ENCODE measurements at places on chromosomes 2 and 18. TPM values are rescaled to one million over a fixed set of nuclear protein-coding genes. Genes with fewer than 3 reads are reported as not detected.

The HTRA2 gene
- 25.8 TPM for total RNA-seq

- H3K4me3 ChIP-seq = no peak overlapping the region
- no peaks in the 10 kb centered on the region for H3K36me3 ChIP-seq
- H3K4me1 ChIP-seq = no peaks in the 10 kb centered on the region
- DNase-seq = no peak
- no peaks in the 10 kb centered on the region for H3K27me3 ChIP-seq
Observed at GRCh38 chr2:6082625-6083018, 390.4 kb downstream of the SOX11 start.

DNA sequence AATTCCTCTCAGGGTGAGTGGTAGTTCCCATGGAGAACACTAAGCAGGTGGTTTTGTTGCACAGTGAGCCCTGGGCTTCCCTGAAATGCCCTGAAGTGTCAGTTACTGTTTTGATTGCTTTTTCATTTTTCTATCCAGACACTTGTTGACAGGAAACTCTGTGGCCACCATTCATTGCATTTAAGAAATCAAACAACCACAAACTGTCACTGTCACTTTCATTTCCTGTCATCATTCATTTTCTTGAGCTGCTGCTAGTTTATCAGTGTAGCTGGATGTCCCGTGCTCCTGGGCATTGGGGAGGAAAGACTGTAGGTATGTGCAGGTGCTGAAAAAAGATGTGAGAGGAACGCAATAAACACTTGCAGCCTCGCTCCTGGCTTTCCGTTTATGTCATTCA, 891.6 kb upstream of the ZEB2 start:
- H3K36me3 ChIP-seq = no peaks in the 10 kb centered on the region
- DNase-seq = no peak
- H3K27ac ChIP-seq = no peak overlapping the region
- H3K4me1 ChIP-seq = no peaks in the 10 kb centered on the region

GRCh38 chr2:70569559-70569958, 15.9 kb upstream of the TGFA start:
- H3K4me1 ChIP-seq = no peaks in the 10 kb centered on the region
- H3K36me3 ChIP-seq = no peaks in the 10 kb centered on the region
- H3K27me3 ChIP-seq = peaks cover 5% of the 10 kb centered on the region
- no peak overlapping the region for H3K4me3 ChIP-seq
- no peak overlapping the region for H3K27ac ChIP-seq

DNA sequence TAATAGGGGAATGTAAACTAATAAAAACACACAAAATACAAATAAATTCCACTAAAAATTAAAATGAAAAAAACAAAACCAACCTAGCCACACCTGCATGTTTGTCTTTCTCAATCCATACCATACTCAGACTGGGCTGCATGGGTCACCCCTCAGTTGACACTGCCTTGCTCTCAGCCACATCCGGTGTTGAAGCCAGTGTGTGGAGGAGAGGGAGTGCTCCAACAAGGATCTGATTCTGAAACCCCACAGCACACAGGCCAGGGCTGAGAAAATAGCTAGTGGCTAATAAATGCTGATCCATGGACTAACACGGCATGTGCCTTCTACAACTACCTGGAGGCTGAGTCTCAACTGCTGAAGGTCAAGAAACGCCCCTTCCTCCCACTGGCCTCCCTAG, 13.7 kb downstream of the RND3 start:
- H3K4me1 ChIP-seq = no peaks in the 10 kb centered on the region
- DNase-seq = no peak
- H3K27me3 ChIP-seq = no peaks in the 10 kb centered on the region
- H3K27ac ChIP-seq = no peak overlapping the region
- H3K36me3 ChIP-seq = no peaks in the 10 kb centered on the region

DNA sequence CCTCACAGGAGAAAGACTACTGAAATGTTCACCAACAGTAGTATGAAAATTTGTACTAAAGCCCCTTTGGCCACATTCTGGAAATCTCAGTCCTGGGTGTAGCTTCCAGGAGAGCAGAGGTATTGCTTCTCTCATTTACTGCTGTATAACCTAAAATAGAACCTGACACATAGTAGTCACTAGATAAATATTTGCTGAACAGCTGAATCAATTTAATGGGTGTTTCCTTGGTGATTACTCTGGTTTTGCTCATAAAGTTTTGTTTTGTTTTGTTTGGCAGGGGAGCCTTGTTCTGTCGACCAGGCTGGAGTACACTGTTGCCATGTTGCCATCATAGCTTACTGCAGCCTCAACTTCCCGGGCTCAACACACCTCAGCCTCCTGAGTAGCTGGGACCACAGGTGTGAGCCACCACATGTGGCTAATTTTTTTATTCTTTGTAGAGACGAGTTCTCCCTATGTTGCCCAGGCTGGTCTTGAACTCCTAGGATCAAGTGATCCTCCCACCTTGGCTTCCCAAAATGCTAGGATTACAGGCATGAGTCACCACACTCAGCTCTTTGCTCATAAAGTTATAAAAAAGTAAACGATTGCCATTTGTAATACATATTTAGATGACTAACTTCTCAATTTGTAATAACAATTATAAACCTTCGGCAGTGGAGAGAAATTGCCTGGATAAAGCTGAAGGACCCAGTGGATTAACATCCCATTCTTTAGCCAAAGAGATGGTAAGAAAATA, 11.5 kb upstream of the PARD3B start:
- no peak for DNase-seq
- no peaks in the 10 kb centered on the region for H3K36me3 ChIP-seq
- no peak overlapping the region for H3K27ac ChIP-seq
- H3K27me3 ChIP-seq = no peaks in the 10 kb centered on the region
- no peaks in the 10 kb centered on the region for H3K4me1 ChIP-seq
- H3K4me3 ChIP-seq = no peak overlapping the region

The TUBA4B gene
- total RNA-seq = not detected

DNA sequence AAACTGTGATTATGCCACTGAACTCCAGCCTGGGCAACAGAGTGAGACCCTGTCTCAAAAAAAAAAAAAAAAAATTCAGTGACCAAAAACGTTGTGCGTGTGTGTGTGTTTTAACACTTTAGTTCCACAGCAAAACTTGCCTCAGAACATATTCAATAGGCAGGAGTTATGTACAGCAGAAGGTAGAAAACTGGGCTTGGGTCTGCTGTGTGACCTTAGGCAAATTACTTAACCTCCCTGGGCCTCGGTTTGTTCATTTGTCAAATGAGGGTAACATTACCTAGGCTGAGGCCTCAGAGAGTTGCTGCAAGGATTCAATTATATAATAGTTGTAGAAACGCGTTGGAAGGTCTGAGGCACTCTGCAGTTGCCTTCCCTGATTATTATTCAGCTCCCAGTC, 10.3 kb upstream of the SCG2 start:
- H3K27ac ChIP-seq = no peak overlapping the region
- H3K36me3 ChIP-seq = no peaks in the 10 kb centered on the region
- DNase-seq = no peak
- H3K27me3 ChIP-seq = peaks cover 10% of the 10 kb centered on the region
- no peaks in the 10 kb centered on the region for H3K4me1 ChIP-seq
- no peak overlapping the region for H3K4me3 ChIP-seq

DNA sequence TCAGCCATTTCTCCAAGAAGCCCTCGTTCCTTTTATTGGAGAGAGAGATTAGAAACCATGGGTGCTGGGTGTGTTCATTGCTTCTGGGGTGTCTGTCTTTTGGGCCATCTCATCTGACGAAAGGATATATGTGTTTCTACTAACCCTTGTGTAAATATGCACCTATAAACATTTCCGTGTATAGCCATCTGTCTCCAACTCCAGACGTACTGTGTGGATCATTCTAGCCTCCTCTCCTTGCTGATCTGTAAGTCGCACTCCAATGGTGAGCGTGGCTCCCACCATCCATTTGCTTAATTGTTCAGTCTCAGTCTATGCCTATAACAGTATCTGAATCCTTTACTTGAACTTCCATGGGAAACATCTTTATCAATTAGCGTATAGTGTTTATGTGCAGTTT, 1.8 kb downstream of the RBFA start:
- DNase-seq = no peak
- H3K4me3 ChIP-seq = no peak overlapping the region
- no peak overlapping the region for H3K27ac ChIP-seq
- peaks cover 6% of the 10 kb centered on the region for H3K36me3 ChIP-seq
- H3K4me1 ChIP-seq = peaks cover 18% of the 10 kb centered on the region
- no peaks in the 10 kb centered on the region for H3K27me3 ChIP-seq

DNA sequence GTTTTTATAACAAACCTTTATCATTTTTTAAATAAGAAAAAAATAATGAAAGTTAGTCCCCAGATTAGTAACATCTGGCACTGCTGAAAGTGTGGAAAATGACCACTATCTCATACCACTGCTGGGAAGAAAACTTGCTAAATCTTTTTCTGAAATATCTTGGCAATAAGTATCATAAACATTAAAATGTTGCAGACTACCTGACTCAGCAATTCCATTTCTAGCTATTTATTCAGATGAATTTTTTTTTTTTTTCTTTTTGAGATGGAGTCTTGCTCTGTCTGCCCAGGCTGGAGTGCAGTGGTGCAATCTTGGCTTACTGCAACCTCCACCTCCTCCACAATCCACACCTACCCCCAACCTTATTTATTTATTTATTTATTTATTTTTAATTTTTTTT, 35.3 kb upstream of the SOS1 start:
- no peak overlapping the region for H3K27ac ChIP-seq
- no peaks in the 10 kb centered on the region for H3K36me3 ChIP-seq
- no peak for DNase-seq
- H3K4me1 ChIP-seq = no peaks in the 10 kb centered on the region
- H3K27me3 ChIP-seq = no peaks in the 10 kb centered on the region

The CDH19 gene
- not detected for total RNA-seq

The SCN3A gene
- total RNA-seq = not detected

The PPP1R1C gene
- not detected for total RNA-seq

The MBD1 gene
- 94.4 TPM for total RNA-seq

The POLR1B gene
- total RNA-seq = 24.5 TPM

DNA sequence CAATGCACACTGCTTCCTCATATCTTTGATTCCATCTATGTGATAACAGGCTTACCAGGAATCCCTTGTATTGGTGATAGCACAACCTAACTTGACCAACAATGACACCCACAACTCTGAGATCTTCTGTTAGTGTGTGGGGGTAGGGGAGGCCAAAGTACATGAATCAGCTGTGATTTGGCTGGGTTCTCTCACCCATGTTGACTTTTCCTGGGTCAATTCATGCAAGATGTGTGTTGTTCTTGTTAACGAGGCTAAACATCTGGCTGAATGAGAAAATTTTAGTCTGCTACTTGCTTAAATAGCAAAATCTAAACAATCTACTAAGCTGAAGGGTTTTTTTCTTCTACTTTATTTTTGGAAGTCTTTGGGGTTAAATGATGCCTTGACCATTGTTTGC, 341.2 kb upstream of the SLC14A2 start:
- no peak for DNase-seq
- H3K27ac ChIP-seq = no peak overlapping the region
- H3K27me3 ChIP-seq = no peaks in the 10 kb centered on the region
- H3K36me3 ChIP-seq = no peaks in the 10 kb centered on the region

DNA sequence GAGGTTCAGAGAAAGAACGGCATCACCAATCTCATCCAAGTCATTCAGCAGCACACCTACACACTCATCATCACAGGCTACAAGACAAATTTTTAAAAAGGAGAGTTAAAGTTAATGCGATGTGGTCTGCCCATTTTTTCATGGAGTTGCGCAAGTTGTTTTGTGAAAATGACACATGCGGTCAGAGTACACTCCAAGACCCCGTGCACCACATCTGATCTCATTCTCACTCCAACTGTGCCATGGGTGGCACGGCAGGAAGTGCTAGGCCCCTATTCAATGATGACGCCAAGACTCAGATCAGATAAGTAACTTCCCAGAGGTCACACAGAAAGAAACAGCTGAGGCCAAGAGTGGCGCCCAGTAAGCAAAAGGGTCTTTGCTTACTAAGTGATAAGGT, 119.8 kb downstream of the LAMA1 start:
- no peaks in the 10 kb centered on the region for H3K4me1 ChIP-seq
- H3K36me3 ChIP-seq = no peaks in the 10 kb centered on the region
- no peak overlapping the region for H3K27ac ChIP-seq
- no peak overlapping the region for H3K4me3 ChIP-seq
- DNase-seq = no peak
